AG09319 (cell line): ENCODE measurements at places on chromosomes 6 and 20.

GRCh38 chr6:558089-558488 is 98.8 kb downstream of the HUS1B start:
- DNase-seq = no peak

DNA sequence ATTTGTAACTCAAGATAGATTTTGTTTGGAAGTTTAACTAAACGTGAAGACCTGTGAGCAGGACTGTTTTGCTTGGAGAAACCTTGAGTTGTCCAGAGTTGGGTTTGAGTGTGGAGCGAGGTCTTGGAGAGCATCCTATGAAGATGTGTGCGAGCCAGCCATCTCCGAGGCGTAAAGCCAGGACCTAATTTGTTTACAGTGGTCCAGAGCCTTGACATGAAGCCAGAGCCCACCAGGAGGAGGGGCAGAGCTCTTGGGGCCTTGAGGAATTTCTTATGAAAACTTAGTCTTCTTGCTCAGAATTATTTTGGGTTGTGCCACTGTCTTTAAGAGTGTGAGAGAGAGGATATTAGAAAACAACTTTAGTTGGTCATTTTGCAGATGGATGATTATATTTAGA is 6.3 kb downstream of the CHMP4B start:
- DNase-seq = no peak

- no peak for DNase-seq
Observed at GRCh38 chr20:13008761-13009681, at the start of gene SPTLC3. Gene SPTLC3 (plus strand): TSS chr20:13008972. CDS start chr20:13009268, 296 bp downstream.

DNA sequence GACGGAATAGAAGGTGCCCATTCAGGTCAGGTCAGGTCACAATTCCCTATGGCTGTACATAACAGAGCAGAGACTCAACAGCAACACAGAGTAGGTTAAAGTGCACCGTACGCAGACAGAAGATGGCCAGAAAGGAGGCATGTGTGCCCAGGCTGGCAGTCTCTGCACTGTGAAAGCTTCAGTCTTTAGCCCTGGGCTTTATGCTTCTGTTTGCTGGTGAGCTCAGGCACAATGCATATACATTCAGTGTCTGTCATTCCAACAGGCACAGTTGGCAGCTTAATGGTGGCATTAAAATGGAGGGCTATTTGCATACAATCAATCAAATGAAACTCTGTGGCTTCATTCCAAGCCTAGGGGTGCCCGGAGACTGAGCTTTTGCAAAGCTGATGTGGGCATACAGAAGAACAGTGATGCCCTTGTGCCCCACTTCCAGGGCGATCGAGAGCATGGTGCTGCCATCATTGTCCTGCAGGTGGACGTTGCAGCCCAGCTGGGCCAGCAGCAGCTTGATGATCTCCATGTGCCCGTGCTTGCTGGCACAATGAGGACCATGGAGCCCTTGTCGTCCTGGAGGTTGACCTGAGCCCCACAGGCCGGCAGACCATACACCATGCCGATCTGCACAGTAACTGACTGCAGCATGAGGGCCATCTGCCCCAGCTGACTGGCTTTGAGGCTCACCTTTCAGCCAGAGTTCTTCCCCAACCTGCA is 22.4 kb downstream of the TRMT6 start:
- DNase-seq = no peak

GRCh38 chr6:39083231-39083634 is 31.8 kb downstream of the SAYSD1 start:
- DNase-seq = no peak

- DNase-seq = no peak
Observed at GRCh38 chr6:137983269-137983668, 116.2 kb downstream of the TNFAIP3 start.

DNA sequence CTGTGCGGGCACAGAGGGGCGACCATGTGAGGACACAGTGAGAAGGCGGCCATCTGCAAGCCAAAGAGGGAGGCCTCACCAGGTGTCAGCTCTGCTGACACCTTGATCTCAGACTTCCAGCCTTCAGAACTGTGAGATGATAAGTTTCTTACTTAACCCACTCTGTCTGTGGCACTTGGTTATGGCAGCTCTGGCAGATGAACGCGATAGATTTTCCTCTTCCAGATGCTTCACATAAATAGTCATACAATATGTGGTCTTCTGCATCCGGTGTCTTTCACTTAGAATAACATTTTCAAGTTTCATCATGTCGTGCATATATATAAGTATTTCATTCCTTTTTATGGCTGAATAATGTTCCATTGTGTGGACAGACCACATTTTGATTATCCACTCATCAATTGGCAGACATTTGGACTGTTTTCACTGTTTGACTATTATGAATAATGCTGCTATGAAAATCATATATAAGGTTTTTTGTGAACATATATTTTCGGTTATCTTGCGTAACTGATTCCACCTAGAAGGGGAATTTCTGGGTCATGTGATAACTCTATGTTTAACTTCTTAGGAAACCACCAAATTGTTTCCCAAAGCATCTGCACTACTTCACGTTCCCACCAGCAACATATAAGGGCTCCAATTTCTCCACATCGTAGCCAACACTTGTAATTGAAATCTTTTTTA is 30.2 kb downstream of the PRR18 start:
- no peak for DNase-seq

GRCh38 chr6:63268574-63268973 is 51.2 kb downstream of the LGSN start:
- no peak for DNase-seq

GRCh38 chr6:10643201-10643651 is 51.2 kb downstream of the C6orf52 start:
- DNase-seq = no peak

- no peak for DNase-seq
Observed at GRCh38 chr6:154768280-154768679, 35.1 kb downstream of the SCAF8 start.

DNA sequence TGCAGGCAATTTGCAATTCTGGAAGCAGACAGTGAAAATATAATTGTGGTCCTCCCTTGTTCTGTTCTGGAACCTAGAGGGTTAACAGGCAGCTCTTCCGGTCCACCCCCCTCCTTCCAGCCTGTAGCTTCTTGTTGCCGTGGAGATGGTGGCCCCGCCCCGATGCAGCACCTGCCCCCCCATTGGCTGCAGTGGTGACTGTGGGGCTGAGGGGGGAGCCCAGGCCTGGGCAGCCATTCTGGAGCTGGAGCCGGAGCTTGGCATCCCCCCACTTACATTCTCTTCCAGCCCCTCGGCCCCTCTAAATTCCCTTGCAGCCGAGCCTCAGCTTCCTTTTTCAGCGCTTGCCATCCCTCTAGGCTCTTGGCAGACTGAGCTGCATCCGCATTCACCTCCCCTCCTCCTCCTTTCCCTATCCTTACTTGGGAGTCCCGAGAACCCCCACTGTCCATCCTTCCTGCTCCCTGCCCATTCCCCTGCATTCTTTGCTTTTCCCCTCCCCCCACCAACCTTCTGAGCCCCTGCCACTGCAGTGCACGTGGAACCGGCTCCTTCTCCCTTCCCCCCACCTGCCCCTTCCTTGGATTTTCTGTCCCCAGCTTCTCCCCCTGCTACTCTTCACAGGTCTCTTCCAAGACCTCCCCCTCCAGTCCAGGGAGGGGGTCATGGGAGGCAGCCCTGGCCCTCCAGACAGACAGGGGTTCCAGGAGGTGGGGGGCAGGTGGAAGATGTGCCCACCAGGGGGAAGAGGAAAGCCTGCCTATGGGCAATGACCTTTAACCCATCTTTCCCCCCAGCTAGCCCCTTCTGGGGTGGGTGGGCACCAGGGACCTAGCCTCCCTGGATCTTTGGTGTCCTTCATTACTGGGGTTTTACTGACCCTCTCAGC is 11.4 kb downstream of the SYNGAP1 start:
- no peak for DNase-seq
